ENCODE measurements at places on chromosomes 6 and 20.

GRCh38 chr6:124964764-124965105, 2.5 kb downstream of the RNF217 start:
- no peak for DNase-seq

GRCh38 chr20:5715071-5715841, 34.9 kb upstream of the SHLD1 start:
- no peak for DNase-seq

- no peak for DNase-seq
Measured at GRCh38 chr20:50312682-50313521, 122.3 kb downstream of the CEBPB start.

DNA sequence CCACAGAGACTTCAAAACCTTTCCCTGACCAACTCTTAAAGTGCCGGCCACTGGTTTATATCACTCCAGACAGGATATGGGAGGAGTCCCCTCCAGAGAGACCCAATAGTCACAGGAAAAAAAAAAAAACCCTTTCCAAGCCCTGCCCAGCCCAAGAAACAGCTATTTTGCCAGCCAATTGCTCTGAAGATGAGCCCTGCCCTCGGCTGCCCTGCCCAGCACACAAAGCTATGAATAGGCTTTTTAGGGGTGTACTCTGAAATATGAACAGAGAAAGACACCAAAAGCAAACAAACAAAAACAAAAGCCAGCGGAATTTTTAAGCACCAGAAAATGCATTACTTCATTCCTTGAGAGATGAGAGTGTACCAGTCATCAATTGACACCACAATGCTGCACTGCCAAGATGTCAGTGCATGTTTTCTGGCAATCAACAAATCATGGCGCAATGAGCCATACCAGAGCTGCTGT, 275.1 kb downstream of the C6orf118 start:
- no peak for DNase-seq

DNA sequence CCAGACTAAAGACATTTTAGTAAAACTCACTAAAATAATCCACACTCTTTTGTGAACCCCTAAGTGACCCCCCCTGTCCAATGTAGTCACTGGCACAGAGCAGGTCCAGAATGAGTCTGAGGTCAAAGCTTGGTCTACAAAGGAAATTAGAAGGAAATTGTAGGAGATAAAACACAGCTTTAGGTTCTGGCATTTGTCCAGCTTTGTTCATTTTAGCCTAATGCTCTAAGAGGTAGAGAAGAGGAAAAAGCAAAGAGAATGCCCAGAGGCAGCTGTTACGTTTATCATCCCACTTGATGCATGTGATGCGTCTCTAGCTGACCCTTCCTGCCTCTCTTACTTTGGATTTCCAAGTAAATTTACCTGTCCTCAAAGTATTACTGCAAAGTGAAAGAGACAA, 62.5 kb downstream of the CNKSR3 start:
- no peak for DNase-seq

GRCh38 chr6:35894776-35895175, 26.1 kb downstream of the SRPK1 start:
- DNase-seq, result no peak

DNA sequence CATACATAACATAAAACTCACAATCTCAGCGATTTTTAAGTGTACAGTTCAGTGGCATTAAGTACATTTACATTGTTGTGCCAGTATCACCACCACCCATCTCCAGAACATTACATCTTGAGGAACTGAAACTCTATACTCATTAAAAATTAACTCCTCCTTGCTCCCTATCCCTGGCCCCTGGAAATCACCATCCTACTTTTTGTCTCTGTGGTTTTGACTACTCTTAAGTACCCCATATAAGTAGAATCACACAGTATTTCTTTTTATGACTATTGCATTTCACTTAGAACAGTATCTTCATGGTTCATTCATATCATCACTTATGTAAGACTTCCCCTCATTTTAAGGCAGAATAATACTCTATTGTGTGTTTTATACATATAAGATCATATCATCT, 1108.1 kb downstream of the GRIK2 start:
- no peak for DNase-seq

- DNase-seq, result no peak
Measured at GRCh38 chr6:54238396-54238795, 69.8 kb upstream of the TINAG start.

DNA sequence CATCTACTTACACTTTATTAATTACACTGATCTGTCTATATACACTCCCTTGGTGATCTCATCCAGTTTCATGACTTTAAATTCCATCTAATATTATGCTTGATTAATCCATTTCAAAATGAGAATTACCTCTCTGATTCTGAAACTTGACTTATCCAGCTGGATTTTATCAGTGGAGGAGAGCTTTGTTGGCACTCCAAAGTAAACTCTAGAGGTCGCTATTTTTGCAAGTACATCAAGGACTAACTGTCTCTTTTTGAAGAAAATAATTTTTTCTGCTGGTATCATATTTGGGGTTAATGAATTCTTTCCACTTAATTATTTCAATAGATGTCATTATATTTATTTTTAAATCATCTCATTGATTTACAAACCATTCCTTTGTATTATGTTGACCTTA, 630.3 kb upstream of the MAN1A1 start:
- DNase-seq, result no peak

GRCh38 chr6:45160305-45160704, 167.8 kb upstream of the RUNX2 start:
- DNase-seq, result no peak

- no peak for DNase-seq
Measured at GRCh38 chr6:5644523-5645185, 362.1 kb downstream of the NRN1 start.

DNA sequence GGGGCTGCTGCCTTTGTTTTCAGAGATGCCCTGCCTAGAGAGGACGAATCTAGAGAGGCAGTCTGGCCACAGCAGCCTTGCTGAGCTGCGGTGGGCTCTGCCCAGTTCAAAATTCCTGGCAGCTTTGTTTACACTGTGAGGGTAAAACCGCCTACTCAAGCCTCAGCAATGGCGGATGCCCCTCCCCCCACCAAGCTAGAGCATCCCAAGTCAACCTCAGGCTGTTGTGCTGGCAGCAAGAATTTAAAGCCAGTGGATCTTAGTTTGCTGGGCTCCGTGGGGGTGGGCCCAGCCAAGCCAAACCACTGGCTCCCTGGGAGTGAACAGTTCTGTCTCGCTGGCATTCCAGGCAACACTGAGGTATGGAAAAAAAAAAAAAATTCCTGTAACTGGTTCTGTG, 970.9 kb downstream of the TBC1D32 start:
- DNase-seq, result no peak

GRCh38 chr20:24996449-24997377, 4.2 kb upstream of the APMAP start:
- no peak for DNase-seq

DNA sequence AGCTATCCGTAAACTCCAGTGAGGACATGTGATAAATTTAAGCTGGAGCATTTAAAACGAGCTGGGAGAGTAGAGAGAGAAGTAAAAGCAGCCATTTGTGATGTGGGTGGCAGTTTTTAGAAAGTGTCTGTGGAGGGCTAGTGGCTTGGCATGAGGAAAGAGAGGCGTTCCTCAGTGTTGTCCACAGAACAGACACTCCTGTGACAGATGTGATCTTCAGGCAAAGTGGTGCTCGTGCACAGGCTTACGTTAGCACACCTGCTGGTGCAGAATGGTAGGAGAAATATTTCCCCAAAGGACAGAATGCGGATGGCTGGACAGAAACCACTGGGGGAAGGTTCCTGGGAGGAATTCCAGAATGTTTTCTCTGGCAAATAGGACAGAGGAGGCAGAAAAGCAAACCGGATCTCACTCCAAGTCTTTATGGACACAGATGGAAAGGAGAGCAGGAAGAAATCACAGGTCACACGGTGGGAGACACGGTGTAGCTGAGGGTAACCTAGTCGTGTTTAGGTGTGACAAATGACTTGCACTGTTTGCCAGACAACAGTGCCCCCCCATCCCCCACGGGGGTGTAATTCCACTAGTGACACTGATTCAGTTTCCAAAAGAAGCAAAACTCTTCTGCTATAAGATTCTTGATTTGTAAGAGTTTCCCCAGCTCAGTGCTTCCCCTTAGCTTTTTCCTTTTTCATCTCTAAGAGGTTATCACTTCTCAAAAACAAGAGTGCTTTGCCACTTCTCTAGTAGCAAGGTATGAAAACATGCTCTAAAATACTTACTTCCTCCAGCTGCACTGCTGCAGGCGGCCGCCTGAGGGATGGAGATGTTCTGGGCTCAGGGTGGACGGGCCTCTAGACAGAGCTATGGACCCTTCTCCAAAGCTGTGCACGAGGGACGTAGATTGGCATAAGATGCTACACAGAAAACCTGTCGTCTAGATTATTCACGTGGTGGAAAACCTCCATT, 293.2 kb downstream of the QKI start:
- DNase-seq, result no peak

- DNase-seq, result peak; percentile 3
Measured at GRCh38 chr6:99746261-99746895, 139.7 kb downstream of the PRDM13 start.

- DNase-seq, result no peak
Measured at GRCh38 chr6:82397962-82398692, 34.5 kb downstream of the TPBG start.

GRCh38 chr20:61306937-61307475, 54.9 kb downstream of the CDH4 start:
- DNase-seq, result no peak

GRCh38 chr6:126633373-126633772, 293.5 kb downstream of the CENPW start:
- no peak for DNase-seq

GRCh38 chr6:99604166-99605073, 2.2 kb upstream of the PRDM13 start:
- DNase-seq, result no peak

DNA sequence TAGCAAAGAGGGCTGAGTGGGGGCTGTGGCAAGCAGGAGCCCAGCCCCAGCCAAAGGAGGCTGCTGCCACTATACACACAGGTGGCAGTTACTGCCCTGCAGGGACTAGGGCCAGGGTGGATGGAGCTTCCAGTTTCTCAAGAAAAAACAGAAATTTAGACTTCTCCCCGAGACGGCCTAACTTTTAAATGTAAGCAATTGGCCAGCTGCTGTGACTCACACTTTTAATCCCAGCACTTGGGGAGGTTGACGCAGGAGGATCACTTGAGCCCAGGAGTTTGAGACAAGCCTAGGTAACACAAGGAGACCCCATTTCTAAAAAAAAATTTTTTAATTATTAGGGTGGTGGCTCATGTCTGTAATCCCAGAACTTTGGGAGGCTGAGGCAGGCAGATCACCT, 98.2 kb upstream of the NFATC2 start:
- DNase-seq, result no peak

DNA sequence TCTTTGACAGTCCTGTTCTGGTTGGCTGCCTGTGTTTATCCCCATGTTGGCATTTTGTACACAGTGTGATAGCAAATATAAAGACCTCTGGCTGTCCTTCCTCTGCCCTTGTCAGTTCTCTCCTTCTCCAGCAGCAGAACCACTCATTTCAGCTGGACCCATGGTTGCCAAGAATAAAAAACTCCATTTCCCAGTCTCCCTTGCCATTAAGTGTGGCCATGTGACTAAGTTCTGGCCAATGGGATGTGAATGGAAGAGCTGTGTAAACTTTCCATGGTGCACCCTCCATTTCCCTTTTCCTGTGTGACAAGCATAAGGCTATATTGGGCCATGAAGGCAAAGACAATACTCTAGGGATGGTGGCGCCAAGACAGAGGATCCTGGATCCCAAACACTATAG, 78.4 kb upstream of the TBC1D7 start:
- DNase-seq, result no peak

- no peak for DNase-seq
Measured at GRCh38 chr6:137115658-137116057, 57.8 kb downstream of the IL22RA2 start.

DNA sequence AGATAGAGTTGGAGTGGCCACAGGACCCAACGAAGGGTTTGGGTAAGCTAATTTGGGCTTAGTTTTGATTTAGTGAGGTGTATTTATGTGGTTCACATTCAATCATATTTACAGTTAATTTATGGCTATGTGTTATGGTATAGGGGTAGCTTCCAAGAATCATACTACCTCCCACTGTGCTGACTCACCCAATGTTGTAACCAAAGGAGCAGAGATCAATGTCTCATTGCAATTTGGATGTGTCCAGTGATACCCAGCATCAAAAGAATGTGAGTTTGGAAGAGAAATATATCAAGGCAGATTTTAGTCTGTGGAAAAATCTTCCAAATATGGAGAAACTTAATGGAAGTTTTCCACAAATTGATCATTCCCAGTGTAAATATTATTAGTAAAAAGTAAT, 25.3 kb upstream of the SMIM8 start:
- DNase-seq, result no peak

DNA sequence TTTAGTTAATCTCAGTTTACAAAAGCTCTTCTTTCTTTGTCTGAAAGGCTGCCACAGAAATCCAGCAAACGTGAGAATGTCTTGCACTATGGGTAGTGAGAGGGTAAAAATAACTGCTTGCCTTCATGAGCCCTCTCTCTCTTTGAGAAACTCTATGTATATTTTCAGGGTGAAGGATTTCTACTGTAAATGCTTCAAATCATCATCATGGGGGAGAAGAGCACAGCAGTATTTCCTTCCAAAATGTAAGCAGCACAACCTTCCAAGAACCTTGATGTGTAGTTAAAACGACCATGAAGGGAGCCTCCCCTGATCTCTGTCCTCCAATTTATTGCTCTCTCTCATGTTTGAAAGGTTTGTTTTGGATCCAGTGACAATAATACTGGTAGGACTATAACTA, 141.3 kb upstream of the CENPW start:
- DNase-seq, result no peak

GRCh38 chr20:59809630-59810448, 123.6 kb downstream of the SYCP2 start:
- DNase-seq, result no peak

DNA sequence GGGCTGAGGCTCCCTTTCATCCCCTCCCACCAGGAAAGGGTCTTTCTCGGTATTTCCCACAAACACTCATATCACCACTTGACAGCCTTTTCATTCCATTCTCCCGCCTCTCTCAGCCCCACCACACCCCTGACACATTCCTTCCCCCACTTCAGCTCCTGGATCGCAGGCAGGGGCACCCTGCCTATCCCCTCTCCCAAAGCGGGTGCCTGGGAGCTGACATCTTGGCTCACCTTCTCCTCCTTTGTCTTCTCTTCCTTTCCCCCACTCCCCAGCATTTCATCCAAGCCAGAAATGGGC, 10.2 kb upstream of the VEGFA start:
- no peak for DNase-seq

DNA sequence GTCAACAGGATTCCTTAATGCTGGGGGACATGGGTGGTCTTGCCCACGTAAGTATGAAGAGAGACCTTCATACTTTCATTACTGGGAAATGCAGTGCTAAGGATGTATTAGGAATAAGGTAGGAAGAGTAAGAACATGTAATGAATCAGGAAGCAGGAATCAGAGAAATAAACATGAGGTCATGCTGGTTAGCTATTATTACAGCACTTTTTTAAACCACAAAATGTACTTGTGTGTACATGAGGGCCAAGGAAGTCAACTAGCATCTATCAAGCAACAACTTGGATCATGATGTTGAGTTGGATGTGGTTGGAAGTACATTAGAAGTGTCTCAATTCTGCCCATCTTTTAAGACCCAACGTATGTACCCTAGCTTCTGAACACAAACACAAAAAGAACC, 63.5 kb upstream of the E2F3 start:
- no peak for DNase-seq

- no peak for DNase-seq
Measured at GRCh38 chr6:79687759-79688158, 56.6 kb downstream of the SH3BGRL2 start.

- DNase-seq, result no peak
Measured at GRCh38 chr20:34037767-34038166, 44.1 kb downstream of the RALY start.

Measured in stimulated activated CD8-positive, alpha-beta memory T cell treated with anti-CD3 and anti-CD28 coated beads, Interleukin-2, amount 100 ng/mL, for 1 hour (primary cell).